HTR-8/SVneo (cell line): ENCODE measurements at places on chromosomes 12 and 14.

DNA sequence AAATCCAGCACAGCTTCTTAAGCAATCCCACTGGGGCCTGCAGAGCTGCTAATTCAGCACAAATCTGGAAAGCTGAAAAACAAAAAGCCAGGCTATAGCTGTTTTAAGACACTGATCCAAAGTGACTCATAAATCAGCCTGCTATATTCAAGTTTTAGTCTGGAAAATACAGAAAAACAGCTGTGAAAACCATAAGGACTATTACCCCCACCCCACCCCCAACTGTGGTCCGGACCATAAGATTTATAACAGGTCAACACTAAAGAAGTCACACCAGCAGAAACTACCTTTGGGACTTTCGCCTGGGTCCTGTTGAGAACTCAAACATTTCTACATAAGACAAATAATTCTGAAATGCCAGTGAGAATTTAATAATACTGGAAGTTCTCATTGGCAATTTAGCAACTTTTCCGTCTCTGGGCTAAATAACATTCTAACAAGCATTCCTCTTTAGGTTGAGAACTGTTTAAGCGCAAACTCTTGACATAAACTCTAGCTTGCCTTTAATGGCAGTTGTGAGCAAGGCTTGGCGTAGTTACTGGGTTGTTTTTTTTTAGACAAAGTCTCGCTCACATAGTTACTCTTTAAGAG, 3.3 kb downstream of the LRIG3 start:
- no peak for DNase-seq

- no peak for DNase-seq
Measured at GRCh38 chr12:115411121-115411520, 727.1 kb upstream of the TBX3 start.

DNA sequence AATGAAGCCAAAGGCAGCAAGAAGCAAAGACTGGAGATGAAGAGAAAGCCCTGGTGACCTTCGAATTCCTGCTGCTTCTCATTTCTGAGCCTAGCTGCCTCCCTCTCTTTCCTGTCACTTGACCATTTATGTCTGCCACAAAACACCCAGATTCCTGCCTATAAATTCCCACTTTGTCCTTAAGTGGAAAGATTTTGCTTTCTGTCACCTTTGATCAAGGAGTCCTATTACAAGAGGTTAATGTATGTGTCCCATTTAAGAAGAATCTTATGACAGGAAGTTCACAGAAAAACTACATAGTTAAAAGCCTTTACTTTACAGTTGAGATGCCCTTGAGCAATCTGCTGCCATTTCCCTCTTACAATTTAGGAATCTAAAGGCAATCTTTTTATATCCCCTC, 155.7 kb downstream of the GALC start:
- DNase-seq = no peak

- DNase-seq = no peak
Measured at GRCh38 chr12:10073261-10073660, 25.5 kb downstream of the CLEC1A start.

GRCh38 chr14:67586369-67586768, 13.7 kb downstream of the PIGH start:
- no peak for DNase-seq

GRCh38 chr12:79973801-79974200, 38.9 kb upstream of the PPP1R12A start:
- no peak for DNase-seq

GRCh38 chr14:95659990-95660385, 26.2 kb upstream of the TCL1B start:
- DNase-seq = no peak

DNA sequence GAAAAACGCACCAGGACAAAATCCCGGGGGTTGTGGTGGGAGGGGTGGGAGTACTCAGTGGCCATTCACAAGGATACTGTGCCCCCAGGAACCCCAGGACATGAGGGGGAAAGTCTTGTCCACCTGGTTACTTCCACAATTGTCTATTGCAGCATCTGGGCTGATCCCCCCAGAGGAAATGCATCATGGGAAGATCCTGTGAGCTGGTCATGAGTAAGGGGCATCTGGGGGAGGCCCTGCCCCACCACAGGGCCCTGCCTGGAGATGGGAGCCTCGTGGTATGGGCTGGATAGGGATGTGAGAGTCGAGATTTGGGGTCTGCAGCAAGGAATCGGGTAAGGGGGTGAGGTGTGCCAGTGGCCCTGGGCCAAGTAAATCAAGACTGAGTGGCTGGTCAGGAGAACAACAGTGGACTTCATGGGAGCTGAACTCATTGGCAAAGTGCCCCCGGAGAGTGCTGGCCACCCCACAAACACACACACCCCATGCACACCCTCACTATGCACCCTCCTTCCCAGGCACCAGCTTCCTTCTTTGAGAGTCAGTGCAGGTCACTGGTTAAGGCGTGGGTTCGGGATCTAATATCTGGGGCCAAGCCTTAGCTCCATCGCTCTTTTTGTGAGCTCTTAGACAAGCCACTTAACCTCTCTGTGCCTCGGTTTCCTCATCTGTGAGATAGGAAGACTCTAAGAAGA, 3.0 kb upstream of the SERPINA1 start:
- no peak for DNase-seq

DNA sequence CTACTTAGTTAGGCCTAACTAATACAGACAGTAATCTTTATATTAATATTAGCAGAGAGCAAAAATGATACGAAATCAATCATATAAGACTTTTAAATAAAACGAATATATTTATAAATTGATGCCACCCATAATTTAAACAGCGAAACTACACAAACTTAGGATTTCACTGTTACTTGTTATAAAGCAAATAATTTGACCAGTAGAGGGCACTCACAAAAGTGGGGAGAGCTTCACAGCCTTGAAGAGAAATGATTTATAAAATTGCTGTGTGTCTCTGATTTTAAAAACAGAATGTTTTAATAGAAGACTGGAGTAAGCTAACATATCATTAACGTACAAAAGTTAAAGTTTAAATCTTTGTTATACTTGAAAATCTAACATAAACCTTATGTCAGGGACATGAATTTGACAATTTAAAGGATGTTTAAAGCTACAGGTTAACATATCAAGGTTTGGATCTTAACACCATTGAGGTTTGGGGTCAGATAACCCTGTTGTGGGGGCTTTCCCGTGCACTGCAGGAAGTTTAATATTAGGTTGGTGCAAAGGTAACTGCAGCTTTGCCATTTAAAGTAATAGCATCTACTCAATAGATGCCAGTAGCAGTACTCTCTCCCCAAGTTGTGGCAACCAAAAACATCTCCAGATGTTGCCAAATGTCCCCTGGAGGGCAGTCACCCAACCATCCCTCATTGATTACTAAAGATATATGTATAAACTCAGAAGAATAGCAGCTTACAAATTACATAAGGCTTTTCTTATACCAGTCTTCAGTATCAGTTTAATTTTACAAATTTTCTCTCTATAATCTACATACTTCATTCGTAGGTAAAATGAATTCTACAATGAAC, 9.3 kb downstream of the KRAS start:
- DNase-seq = peak; percentile 26

DNA sequence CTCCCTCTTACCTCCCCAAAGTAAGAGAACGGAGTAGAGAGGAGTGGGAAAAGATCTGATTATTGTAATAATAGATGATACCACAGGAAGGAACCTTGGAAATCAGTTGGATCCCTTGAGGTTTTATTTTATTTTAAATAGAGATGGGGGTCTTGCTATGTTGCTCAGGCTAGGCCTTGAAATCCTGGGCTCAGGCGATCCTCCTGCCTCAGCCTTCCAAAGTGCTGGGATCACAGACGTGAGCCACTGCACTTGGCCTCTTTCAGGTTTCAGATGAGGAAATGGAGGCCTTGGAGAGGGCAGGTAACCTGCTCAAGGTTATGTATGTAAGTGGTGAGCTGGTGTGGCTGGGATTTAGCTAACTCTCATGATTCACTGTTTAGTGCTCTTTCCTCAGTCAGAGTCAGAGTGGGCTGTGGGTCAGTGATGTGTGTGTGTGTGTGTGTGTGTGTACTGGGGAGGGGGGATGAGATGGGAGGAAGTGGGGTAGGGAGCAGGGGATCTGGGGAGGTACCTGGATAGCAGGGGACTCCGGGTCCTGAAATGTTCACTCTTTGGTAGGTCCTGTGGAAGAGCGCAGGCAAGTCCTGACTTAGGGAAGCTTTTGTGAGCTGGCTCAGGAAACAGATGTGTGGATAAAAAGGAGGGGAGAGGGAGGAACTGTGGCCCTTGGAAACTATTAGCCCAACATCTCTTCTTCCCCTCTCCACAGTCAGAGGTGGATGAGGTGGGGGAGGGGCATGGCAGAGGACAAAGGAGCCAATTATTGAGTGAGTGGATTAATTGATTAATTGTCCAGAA, 4.7 kb upstream of the CISTR start:
- no peak for DNase-seq

- DNase-seq = no peak
Measured at GRCh38 chr14:56580221-56580711, 668 bp downstream of the TMEM260 start.

DNA sequence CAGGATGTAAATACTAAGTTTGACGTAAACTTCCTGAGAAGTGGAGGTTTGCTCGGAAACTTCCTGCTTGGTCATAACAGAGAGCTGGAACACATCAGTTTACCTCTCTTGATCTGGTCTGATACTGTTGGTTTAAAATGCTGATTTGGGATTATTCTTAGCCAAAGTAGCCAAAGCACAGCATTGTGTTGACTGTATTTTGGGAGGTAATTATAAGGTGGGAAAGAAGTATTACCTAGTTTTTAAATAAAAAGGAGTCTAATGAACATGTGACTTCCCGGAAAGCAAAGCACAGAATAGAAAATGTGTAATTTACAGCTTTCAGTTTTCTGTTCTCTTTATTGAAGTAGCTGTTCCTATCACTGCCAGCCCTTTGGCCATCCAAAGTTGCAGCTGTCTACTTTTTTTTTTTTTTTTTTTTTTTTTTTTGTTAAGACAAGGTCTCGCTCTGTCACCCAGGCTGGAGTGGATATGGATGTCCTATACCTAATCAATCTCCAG, 52.2 kb upstream of the SRP54 start:
- no peak for DNase-seq

GRCh38 chr14:101199028-101199770, 295.7 kb upstream of the RTL1 start:
- no peak for DNase-seq

DNA sequence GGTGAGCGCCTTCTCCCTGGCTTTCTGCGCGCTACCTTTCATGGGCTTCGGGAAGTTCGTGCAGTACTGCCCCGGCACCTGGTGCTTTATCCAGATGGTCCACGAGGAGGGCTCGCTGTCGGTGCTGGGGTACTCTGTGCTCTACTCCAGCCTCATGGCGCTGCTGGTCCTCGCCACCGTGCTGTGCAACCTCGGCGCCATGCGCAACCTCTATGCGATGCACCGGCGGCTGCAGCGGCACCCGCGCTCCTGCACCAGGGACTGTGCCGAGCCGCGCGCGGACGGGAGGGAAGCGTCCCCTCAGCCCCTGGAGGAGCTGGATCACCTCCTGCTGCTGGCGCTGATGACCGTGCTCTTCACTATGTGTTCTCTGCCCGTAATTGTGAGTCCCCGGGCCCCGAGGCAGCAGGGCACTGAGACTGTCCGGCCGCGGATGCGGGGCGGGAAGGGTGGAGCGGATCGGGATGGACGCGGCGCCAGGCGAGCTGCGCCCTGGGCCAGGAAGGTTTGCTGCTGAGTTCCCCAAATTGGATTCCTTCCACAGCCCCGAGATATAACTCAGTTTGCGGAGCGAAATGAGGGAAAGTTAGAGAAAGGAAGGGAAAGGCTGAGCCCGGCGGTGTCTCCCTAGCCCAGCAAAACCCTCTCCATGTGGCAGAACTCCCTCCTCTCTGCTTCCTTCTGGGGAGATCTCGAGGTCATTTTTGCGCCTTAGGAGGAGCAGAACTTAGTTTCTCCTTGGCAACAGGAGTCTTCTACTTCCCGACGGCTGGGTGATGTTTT, 972 bp downstream of the PTGDR start:
- DNase-seq = no peak

DNA sequence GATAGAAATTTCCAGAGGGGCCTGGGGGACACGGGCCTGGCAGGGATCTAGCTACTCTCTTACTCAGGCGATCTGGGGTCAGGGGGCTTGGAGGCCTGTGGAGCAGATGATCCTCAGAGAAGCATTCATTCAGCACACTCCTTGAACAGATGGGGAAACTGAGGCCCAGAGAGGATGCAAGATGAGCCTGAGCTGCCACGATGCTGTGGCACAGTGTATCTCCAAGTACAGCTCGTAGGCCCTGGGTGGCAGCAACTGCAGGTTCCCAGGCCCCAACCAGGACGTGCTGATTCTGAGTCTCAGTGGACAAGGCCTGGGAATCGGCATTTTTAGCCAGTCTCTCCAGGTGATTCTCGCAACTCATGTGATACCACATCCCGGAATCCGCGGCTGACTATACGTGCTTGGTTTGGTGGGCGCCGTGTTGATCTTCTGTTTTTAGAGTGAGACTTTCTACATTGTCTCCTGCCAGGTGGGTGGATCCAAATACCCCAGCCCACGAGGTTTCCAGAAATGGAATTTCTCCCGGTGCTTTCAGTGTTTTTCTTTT, 22.5 kb downstream of the ADGRD1 start:
- DNase-seq = no peak
